ENCODE measurements at places on chromosomes 2 and 18. TPM values are rescaled to one million over a fixed set of nuclear protein-coding genes. Genes with fewer than 3 reads are reported as not detected.

GRCh38 chr18:79429785-79430281, 34.1 kb downstream of the NFATC1 start:
- DNase-seq, result no peak

GRCh38 chr2:38626326-38627035, 23.8 kb upstream of the HNRNPLL start:
- no peak for DNase-seq

DNA sequence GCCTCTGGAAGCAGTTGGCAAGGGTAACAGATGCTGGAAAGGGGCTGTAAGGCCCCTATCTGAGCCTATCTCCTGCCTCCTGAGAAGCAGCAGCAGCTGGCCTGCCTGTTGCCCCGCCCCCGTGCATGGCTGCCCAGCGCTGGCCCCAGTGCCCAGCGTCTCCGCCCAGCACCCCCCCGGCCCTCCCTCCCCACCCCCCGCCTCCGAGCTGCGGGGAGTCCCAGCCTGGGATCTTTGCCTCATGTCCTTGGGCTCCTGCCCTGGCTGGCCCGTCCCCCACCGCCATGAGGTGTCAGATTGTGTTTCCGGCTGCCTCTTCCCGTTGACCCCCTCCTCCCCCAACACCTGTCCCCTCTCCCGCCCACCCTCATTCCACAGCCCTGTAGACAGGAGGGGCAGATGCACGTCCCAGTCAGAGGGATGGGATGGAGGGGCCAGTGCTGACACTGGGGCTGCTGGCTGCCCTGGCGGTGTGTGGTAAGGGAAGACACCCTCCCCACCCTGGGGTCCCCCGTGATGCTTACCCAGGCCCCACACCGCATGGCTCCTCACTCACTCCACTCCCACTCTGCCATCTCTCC, at the start of gene CHRND:
TSS of gene CHRND (plus strand) at position 370 of the 581 bp plus-strand sequence. CDS start at position 426, 56 bp downstream.
- DNase-seq, result no peak

GRCh38 chr18:47075098-47075883, 39.9 kb upstream of the ELOA2 start:
- DNase-seq, result peak; percentile 31

- no peak for DNase-seq
Measured at GRCh38 chr2:15145046-15145817, 415.9 kb downstream of the NBAS start.

DNA sequence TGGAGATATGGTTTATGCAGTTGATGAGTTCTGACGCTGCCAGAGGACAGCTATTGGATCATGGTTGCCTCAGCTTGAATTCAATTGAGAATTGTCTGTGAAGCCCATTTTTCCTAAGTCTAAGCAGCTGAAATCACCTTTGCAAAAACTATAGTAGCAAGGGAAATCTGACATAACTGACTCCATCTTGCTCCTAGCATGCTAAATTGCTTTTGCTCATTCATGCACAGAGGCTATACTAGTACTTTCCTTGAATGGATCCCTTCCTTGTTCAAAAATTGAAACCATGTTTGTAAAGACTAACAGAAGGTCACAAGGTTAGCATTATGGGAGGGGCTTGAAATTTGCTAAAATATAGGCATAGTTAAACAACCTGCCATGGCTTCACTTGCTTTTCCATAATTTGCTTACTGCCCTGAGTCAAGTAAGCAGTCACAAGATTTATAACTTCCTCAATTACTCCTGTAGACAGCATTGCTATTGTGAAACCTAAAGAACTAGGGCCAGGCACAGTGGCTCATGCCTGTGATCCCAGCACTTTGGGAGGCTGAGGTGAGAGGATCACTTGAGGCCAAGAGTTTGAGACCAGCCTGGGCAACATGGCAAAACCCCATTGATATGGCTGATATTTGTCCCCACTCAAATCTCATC, 41.2 kb downstream of the CHRNA1 start:
- DNase-seq, result no peak

Gene VIT
- total RNA-seq, result not detected

Gene CCDC178
- total RNA-seq, result not detected

Gene C2orf78
- total RNA-seq, result not detected

All from Calu3 (cell line).